NCI-H2171 (cell line): ENCODE measurements at places on chromosomes 12 and 14.

DNA sequence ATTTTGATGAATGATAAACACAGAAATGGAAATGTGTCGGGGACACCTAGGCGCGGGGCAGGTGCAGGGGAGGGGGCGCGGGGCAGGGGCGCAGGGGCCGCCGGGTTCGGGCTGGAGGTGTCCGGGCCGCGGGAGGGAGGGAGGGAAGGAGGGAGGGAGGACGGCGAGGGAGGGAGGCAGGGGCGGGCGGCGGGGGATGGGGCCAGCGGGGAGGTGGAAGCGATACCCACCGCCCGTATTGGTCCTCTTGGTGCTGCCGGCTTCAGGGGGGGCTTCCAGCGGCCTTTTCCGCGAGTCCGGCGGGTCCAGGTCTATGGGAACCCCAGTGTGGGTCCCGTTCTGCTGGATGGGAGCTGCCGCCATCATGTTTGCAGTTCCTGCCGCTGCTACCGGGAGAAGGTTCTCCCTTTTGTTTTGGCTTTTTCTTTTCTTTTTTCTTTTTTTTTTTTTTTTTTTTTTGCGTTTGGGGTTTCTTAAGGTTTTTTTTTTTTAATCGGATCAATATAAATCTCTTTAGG, 703 bp downstream of the NOVA1 start:
- DNase-seq, result peak; percentile 39

- DNase-seq, result no peak
Observed at GRCh38 chr14:72616811-72617210, 277.1 kb downstream of the DPF3 start.

DNA sequence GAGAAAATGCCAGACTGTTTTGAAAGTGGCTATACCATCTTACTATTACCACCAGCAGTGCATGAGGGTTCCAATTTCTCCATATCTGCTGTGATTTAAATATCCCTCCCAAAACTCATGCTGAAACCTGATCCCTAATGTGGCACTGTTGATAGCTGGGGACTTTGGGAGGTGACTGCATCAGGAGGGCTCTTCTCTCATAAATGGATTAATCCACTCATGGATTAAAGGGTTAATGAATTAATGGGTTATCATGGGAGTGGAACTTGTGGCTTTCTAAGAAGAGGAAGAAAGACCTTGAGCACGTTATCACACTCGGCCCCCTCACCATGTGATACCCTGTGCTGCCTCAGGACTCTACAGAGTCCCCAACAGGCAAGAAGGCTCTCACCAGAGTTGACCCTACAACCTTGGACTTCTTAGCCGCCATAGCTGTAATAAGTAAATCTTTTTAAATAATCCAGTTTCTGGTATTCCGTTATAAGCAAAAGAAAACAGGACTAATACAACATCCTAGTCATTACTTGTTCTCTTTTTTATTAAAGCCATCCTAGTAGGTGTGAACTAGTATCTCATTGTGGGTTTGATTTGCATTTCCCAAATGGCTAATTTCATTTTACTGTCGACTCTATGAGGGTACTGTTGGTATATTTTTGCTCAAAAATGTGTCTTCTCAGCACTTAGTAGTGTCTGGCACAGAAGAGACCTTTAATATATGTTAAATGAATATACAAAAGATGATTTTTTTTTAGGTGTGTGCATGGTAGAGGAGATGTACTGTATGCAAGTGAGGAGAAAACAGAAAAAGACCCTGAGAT, 14.3 kb downstream of the PPP1R12A start:
- no peak for DNase-seq

DNA sequence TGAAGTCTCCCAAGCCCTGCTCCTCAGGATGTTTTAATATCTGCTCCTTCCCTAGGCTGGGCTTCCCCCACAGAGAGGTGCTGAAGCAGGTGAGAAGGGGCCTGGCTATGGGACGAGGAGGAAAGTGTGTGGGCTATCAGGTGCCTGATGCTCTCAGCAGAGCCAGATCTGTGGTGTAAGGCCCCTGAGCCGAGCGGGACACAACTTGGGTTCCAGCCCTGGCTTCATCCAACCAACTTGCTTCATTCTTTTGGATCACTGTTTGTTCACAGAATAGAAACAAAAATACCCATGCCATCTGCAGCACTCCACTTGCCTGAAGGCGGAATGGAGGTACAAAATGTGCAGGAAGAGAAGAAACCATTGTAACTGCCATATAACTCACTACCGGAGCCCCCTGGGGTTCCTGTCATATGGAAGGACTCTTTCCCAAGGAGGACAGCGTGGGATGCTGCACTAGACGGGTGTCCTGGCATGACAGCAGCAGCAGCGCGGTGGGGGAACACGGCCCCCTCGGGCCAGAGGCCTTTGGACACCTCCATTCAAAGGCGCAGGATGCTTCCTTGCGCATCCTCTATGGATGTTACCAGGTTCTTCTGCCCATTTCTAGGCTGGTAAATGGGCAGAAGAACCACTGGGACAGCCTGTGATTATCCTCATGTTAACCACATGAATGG, 95.8 kb downstream of the CRACR2A start:
- DNase-seq, result no peak

GRCh38 chr12:113619202-113619601, 147.5 kb upstream of the LHX5 start:
- DNase-seq, result no peak

DNA sequence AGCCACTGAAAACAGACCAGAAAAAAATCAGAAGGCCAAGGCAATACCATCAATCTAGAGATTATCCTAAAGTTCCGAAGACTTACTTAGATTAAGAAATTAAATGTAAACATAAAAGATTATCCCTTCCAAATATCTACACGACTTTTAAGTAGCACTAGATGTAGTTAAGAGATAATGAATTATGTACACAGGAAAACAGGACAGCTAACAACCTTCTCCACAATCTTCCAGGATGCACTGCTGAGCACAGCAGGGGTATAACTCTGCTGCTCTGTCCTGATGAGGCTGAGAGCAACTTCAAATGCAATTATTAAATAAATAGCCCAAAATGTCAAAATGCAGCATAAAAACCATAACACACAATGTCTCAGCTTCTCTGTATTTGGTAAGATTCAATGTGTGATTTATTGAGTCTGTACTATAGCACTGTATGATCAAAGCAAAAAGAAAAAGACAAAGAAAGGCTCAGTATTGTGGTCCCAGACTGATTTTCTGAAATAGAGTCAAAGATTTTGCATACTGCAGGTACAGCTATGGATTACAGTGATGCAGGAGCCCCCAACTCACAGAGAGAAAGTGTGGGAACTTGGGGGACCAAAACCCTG, 56.9 kb downstream of the TMTC1 start:
- no peak for DNase-seq
